ENCODE measurements at places on chromosomes 7 and 10.

DNA sequence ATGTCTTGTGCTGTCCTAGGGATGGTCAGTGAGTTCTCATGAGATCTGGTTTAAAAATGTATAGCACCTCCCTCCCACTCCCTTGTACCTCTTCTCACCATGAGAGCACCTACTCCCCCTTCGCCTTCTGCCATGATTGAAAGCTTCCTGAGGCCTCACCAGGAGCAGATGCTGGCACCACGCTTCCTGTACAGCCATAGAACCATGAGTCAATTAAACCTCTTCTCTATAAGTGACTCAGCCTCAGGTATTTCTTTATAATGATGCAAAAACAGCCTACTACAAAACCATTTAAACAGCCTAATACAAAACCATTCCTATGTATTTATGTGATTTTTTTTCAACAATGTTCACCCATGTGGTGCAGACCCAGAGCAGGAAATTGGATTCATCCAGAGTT lies 32.0 kb downstream of the KDM7A start:
- DNase-seq: no peak

- no peak for DNase-seq
These were observed 665.2 kb downstream of the INHBA start for GRCh38 chr7:41037691-41038090.

DNA sequence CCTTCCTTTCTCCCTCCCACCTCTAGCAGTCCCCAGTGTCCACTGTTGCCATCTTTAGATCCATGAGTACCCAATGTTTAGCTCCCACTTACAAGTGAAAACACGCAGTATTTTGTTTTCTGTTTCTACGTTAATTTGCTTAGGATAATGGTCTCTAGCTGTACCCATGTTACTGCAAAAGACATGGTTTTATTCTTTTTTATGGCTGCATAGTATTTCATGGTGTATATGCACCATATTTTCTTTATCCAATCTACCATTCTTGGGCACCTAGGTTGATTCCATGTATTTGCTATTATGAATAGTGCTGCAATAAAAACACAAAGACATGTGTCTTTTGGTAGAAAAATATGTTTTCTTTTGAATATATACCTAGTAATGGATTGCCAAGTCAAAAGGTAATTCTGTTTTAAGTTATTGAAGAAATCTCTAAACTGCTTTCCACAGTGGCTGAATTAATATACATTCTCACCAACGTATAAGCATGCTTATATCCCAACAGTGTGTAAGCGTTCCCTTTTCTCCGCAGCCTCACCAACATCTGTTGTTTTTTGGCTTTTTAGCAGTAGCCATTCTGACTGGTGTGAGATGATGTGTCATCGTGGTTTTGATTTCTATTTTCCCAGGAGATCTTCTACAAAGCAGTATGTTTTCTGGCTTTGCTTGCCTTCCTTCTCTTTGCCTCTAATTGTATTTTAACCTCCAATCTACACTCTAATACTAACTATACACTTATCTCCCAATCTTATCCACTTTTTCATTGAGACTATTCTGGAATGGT lies 179.5 kb upstream of the PHF14 start:
- no peak for DNase-seq

DNA sequence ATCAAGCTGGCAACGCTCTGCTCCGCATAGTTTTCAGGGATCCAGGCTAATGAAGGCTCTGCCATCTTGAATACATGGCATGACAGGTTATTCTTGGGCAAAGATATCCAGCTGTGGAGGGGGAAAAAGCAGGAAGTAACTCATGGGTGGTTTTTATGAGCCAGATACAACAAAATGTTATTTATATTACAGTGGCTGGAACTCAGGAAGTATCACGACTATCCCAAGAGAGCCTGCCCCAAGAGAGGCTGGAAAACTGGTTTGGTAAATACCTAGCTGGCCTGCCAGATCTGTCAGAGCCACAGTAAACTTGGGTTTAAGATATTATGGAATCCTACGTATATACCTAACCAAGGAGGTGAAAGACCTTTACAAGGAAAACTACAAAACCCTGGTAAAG lies 462.8 kb upstream of the ANKRD30A start:
- DNase-seq: no peak

DNA sequence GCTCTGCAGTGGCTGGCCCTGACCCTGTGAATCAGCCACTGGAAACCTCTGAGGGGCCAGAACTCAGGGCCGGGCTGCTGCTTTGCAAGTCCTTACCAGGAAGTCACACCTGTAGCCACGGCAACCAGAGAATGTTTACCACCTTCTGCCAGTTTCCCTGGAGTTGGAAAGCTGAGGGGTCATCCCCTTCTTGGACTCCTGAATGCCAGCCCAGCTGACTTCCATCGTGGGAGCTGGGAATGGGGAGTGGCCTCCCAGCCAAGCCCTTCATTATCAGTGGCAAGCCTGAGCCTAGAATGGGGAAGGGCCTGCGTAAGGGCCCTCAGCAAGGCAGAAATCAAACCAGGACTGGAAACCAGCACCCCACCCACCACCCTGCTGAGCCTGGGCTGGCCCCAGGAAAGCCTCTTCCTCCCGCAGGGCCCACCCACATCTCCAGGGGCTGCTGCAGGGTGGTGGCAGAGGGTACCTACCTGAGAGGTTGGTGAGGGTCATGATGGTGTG lies 6.5 kb upstream of the CRHR2 start:
- DNase-seq: no peak

DNA sequence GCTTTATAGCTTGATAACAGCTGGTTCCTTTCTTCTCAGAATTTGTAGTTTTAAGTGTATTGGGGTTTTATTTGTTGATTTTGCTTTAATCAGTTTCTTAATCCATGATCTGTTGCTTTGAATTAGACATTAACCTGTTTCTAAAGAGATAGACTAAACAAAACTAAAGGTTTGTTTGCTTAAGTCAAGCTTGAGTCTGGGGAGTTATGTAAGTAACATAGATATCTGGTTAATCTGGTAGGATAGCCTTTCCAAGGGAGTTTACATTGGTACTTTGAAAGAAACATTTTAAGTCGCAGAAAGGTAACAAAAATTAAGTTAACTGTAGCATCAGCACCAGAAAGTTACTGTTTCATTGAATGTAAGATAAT lies 5.4 kb downstream of the PPP2R2D start:
- DNase-seq: no peak

- DNase-seq: no peak
These were observed 3.3 kb downstream of the MAP3K8 start for GRCh38 chr10:30437031-30437841.

GRCh38 chr7:118040562-118040961 lies 143.4 kb upstream of the LSM8 start:
- DNase-seq: no peak

GRCh38 chr7:125126376-125126775 lies 196.8 kb upstream of the POT1 start:
- DNase-seq: no peak

- DNase-seq: no peak
These were observed 30.5 kb upstream of the FBXW4 start for GRCh38 chr10:101725296-101726114.

GRCh38 chr7:159027056-159027788 lies 117.4 kb downstream of the VIPR2 start:
- DNase-seq: no peak

GRCh38 chr7:39651265-39651664 lies 27.9 kb downstream of the RALA start:
- DNase-seq: no peak

GRCh38 chr7:83472376-83472775 lies 176.6 kb downstream of the SEMA3E start:
- DNase-seq: no peak

DNA sequence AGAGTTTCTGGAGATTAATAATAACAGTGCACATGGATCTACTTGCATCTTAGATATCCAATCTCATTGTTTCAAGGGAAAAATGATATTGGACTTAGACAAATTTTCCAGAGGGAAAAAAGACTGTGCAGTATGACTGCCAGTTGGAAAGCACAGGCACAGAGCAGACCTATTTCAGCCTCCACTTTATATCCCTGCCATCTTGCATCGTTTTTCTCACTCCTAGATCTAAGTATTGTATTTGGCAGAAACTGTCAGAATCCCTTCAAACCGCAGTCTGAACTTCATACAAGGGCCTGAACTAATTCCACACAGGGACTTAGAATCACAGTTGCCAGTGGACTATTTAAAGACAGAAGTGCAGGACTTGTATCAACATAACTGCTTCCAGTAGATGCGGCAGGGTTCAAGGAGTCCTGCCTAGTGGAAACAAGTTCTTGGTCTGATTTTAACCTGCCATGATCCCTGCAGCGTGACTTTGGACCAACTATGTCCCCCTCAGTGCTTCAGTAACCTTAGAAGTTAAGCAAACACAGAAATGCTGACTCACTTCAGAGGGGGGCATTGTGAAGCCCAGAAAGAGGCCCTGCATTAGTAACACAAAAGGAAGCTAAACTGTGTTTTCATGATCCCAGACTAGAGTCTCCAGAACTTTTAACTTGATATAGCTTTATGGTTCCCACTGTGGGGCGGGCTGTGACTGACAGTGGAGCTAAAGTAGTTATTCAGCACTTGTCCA lies 95.7 kb upstream of the PALS2 start:
- peak; percentile 67 for DNase-seq

GRCh38 chr7:42227541-42227935 lies 9.5 kb downstream of the GLI3 start:
- no peak for DNase-seq

DNA sequence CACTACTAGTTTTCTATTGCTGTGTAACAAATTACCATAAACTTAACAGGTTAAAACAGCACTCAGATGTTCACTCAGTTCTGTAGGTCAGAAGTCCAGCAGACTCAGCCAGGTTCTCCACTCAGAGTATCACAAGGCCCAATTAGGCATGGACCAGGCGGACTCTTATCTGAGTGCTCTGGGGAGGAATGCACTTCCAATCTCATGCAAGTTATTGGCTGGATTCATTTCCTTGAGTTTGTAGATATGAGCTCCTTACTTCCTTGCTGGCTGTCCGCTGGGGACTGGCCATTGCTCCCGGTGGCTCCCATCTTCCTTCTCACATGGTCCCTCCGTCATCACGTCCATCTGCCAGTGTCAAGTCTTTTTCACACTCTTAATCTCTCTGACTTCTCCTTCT lies 137.0 kb upstream of the PRR15 start:
- DNase-seq: no peak

GRCh38 chr10:124736491-124737136 lies 7.6 kb downstream of the FAM53B start:
- no peak for DNase-seq

GRCh38 chr10:103713676-103714075 lies 141.7 kb downstream of the SH3PXD2A start:
- DNase-seq: no peak

DNA sequence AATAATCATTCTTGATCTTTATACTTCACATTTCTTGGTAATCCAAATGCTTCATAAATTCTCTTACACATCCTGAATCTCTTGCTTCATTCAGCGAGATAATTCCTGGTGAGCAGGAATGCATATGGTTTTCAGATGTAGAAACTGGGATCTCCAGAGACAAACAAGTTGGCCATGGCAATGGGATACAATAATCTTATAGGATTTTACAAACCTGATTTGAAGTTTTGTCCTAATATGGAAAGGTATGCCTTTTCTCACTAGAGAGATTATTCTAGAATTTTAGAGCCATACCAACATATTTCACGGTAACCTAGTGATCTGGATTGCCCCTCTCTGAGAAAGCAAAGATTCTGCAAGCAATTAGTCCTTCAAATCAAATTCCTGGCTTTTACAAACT lies 13.1 kb upstream of the TRDMT1 start:
- no peak for DNase-seq

DNA sequence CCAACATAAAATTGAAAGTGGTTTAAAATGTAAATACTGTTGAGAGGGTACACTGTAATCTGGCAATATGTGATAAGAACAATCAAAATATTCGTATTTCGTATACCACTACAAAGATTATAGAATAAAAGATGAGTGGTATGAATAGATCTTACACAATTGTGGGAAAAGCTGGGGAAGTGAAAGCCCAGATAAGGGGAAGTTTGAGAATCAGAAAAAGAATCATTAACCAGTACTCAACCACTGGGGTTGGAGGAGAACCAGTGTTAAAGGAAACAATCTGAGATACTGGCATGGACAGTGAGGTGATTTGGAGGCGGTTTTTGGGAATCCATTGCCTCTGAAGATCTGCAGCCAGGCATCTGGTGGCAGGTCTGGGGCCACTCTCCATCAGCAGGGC lies 59.7 kb upstream of the CDK14 start:
- no peak for DNase-seq

- no peak for DNase-seq
These were observed 33.9 kb upstream of the TSPAN13 start for GRCh38 chr7:16719699-16720098.

DNA sequence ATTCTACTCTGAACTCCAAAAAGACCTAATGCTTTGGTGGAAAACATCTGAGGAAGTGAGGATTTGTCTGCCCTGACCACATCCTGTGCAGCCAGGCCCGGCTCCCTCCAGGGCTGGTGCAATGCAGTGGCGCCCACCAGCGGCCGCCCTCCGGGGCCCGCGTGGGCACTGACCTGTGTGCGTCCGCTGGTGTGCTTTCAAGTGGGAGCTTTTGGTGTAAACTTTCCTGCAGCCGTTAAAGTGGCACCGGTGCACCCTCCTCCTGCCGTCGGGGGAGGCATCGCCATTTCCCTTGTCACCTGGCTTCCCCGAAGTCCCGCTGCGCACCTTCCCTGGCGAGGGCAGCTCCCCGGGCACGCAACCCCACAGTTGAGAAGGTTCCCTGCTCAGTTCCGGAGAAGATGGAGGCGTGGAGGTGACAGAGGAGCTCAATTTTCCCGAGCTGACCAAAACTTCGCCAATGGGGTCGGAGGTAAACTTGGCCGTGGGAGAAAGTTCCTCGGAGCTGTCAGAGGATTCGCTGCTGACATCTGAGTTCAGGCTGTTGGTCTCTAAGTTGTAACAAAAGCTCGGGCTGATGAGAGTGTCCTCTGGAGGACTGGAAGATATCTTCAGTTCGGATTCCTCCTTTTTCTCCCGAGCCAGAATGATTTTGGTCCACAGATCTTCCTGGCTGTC lies 3.4 kb downstream of the KLF6 start:
- DNase-seq: no peak

DNA sequence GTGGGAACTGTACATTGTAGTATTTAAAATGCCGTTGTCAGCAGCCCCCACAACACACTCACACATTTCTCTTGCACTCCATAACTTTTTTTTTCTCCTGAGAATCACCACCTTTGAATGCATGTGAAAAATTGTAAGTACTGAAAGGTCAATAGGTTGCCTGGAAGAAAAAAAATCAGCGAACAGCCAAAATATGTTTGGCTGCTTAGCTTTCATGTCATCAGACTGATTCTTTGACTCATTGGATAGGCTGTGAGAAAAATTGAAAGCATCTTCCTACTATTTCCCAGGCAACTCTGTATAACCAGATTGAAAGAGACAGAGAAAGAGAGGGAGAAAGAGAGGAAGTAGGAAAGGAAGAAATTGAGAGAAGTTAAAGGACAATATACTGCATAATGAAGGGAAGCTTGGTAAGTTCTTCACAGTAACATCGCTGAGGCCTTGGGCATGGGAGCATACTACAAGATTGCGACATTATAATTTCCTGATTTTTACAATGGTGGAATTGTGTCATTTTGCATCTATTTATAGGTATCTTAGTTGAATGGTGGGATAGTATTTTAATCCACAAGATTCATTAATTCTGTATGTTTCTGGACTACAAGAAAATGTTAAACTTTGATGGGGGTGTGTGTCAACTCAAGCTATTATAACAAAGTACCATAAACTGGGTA lies 249.3 kb upstream of the KCND2 start:
- DNase-seq: no peak

- no peak for DNase-seq
These were observed 1074.2 kb upstream of the C7orf33 start for GRCh38 chr7:147516391-147516790.
